ENCODE measurements at places on chromosomes 7 and 10.

GRCh38 chr7:30437823-30438574 is 40.6 kb downstream of the NOD1 start:
- no peak for DNase-seq

- DNase-seq = no peak
Observed at GRCh38 chr10:72911758-72912157, 18.2 kb downstream of the OIT3 start.

GRCh38 chr7:55185321-55185802 is 166.5 kb downstream of the EGFR start:
- DNase-seq = no peak

DNA sequence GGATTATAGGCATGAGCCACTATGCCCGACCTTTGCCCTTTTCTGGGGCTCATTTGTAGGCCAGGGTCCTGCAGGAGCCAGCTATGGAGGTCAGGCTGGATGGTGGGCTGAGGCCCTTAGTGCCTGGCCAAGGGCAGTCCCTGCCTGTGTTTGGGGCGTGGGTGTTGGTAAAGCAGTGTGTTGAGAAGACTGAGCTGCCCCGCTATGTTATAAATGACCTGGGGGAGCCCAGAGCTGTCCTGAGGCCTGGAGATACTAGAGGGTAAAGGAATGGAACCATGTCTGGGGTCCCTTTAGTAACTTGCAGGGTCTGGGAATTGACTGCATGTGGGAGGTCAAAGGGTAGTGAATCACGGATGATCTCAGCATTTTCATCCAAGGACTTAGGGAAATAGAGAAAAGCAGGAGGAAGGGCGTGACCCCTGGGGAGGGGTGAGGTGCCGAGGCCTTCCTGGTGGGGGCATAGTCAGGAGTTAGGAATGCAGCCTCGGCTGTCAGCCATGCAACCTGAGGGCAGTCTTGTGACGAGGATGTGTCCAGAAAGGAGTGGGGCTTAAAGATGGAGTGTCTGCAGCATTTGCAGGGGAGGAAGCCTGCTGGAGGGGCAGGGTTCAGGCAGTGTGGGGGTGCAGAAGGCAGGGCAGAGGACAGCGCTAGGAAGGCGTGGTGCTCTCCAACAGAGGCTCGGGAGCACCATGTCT is 31.5 kb downstream of the TMEM248 start:
- no peak for DNase-seq

GRCh38 chr10:101995451-101996063 is 60.4 kb downstream of the ARMH3 start:
- no peak for DNase-seq

GRCh38 chr7:842431-843031 is 10.3 kb downstream of the SUN1 start:
- no peak for DNase-seq

GRCh38 chr10:104081998-104082397 is 3.7 kb downstream of the COL17A1 start:
- DNase-seq = no peak

DNA sequence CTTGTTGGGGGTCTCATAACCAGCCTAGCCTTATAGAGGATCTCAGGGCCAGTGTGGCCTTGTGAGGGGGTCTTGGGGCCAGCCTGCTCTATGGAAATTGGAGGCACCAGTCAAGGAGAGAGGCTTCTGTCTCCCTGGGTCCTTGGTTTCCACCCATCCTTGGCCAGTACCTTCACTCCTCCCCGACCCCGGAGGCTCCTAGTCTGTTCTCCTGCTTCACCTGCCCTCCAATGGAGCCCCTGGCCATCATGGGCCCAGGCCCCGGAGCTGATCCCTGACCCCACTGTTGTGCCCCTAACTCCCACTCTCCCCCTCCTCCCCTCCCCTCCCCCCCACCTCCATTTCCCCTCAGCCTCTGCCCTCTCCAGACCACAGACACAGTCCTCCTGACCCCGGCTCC is 29.7 kb downstream of the RASGEF1A start:
- DNase-seq = no peak

DNA sequence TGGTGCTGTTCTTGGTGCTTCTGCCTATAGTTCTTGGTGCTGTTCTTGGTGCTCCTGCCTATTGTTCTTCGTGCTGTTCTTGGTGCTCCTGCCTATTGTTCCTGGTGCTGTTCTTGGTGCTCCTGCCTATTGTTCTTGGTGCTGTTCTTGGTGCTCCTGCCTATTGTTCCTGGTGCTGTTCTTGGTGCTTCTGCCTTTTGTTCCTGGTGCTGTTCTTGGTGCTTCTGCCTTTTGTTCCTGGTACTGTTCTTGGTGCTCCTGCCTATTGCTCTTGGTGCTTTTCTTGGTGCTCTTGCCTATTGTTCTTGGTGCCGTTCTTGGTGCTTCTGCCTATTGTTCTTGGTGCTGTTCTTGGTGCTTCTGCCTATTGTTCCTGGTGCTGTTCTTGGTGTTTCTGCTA is 71.1 kb downstream of the PTPRN2 start:
- DNase-seq = no peak

DNA sequence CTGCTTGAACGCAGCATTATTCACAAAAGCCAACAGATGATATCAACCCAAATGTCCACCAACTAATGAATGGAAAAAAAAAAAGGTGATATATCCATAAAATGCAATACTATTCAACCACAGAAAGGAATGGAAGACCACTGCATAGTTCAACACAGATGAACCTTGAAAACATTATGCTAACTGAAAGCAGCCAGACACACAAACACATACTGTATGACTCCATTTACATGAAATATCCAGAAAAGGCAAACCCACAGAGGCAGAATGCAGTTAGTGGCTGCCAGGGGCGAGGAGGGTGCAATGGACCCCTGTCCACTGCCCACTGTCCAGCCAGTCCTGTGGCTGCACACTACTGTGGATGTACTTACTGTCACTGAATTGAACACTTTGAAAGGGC is 36.6 kb downstream of the KIAA1549 start:
- no peak for DNase-seq

- peak; percentile 36 for DNase-seq
Observed at GRCh38 chr7:134254311-134254710, 62.4 kb downstream of the SLC35B4 start.

DNA sequence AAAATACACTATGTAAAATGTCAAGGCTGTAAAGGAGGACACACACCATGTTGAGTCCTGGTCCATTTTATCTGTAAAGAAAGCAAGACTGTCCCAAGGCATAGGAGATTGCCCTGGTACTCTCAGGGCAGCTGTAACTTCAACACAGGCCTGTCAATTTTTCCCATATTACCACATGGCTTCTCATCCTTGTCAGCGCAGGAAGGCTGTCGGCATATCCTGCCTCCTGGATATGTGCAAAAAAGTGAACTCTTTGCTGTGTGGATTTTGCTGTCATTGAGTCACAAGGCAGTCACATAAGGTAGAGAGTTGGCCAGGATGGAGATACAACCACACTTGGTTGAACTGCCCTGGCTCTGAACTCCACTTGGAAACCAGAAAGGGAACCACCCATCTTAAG is 8.7 kb downstream of the DUSP5 start:
- DNase-seq = no peak

DNA sequence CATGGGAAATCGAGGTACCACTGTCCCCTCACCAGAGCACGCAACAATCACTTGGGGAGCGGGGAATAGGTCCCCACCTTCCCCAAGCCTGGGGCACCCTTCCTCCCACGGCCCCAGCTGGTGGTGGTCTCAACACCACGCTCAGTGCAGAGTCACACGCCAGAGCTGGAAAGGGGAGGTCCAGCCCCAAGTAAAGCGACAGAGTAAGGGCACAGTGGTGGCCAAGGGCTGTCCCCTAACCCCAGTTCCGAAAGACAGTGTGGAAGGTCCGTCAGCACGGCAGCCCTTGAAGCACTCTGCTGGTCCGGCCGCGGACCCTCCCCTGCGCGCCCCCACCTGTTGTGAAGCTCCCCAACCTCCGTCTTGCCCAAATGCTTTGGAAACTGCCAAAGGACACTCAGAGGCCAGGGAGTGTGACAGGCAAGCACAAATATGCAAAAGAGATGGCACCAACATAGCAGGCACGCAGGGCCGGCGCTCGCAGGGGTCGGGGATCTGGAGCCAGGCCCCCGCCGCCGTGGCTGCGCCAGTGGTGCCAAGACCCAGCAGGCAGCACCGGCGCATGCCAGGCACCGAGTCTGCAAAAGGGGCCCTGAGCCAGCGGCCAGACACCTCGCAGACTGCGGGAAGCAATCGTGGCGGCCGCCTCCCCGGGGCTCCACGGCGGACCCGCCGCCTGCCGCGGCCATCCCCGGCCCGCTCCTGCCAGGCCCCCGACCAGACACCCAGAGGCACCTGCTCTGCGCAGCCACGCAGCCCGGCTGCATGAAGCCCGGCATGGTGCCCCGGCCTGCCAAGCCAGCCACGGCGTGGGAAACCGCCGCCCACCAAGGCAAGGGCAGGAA is 51.6 kb upstream of the SRRM3 start:
- DNase-seq = no peak

- no peak for DNase-seq
Observed at GRCh38 chr10:7186387-7187018, 224.3 kb downstream of the SFMBT2 start.

- no peak for DNase-seq
Observed at GRCh38 chr10:131936294-131936693, 35.5 kb downstream of the PPP2R2D start.

- DNase-seq = no peak
Observed at GRCh38 chr7:32043688-32044087, 26.5 kb downstream of the PDE1C start.

DNA sequence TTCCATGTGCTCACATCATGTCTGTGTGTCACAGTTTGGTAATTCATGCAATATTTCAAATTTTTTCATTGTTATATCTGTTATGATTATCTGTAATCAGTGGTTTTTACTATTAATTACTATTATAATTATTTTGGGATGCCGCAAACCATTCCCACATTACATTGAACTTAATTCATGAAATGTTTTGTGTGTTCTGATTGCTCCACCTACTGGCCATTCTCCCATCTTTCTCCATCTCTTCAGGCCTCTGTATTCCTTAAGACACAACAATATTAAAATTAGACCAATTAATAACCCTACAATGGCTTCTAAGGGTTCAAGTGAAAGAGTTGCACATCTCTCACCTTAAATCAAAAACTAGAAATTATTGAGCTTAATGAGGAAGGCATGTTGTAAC is 398.5 kb downstream of the PCDH15 start:
- peak; percentile 5 for DNase-seq

GRCh38 chr7:50762337-50762736 is 20.4 kb downstream of the GRB10 start:
- no peak for DNase-seq

DNA sequence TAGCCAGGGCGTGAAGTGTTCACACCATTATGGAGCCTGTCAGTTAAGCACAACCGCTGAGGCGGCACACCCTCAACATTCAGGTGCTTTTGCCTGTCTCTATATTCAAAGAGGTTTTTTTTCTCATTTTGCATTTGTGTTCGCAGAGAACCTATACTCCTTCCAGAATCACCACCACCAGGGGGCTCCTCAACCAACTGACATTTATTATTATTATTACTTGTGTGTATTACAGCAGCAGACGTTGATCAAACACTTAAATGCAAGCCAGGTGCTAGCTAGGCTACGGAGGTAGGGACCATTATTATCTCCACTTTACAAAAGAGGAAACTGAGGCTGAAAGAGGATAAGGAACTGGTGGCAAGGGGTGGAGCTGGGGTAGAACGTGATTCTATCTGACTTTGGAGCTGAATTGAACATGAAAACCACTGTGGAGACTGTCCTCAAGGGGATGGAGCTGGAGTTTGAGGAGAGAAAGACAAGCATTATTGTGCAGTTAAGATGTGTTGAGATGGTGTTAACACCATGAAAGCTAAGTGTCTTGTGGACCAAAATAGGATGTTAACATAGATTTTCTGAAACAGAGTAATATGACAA is 133.8 kb upstream of the PLXNA4 start:
- DNase-seq = peak; percentile 35

Data from RPMI8226 (cell line).